Activated T-cell treated with anti-CD3 and anti-CD28 coated beads for 4 hours (primary cell): ENCODE measurements at places on chromosomes 6 and 20.

DNA sequence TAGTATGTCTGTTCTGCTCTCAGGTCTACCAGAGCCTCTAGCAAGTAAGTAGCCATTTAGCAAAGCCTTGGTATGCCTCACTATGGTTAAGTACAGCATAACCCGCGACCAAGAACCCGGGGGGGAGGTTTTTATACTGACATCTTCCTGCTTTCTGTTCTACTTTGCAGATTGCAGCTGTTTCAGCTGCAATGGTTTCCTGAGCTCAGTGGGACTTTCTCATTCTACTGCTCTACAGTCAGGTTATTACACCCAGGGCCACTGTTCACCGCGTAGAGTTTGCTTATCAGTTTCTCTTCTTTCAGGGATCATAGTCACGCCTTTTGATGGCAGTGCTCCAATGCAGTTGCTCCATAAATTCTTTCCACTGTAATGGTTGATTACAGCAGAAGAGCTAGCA is 631.3 kb downstream of the TFAP2A start:
- no peak for DNase-seq

DNA sequence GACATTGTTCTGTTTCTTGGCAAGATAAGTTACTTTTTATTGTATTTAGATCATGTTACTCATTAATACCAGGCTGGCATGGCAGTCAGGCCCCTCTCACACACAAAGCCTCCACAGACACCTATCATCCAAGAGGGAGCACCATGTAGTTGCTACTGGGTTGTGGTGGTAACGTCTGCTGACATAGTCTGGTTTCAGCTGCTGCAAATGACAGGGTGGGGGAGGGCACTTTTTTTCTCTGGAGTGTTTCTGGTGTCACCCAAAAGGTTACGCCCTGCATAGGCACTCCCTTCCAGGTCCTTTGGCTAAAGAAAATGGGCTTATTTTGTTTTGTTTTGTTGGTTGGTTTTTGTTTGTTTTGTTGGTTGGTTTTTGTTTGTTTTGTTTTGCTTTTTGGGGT is 236.4 kb upstream of the RIMS1 start:
- DNase-seq, result no peak

DNA sequence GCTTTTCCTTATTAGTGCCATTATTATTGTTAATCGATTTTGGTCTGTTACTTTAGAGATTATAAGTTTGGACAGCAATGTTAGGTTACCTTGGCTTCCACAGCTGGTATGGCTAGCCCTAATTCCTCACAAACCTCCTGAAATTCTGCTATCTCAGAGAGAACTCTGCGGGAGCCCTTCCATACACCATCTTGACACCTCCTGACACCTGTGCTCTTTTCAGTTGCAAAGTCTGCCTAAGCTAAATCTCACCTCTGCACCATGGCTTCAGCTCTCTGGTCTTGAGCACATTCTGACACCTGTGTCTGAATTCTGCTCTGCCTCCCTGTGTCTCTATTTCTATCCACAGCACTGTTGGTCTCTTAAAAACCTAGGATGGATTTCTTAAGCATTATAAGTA is 106.5 kb downstream of the DCDC2 start:
- DNase-seq, result no peak

GRCh38 chr20:24546232-24546892 is 76.9 kb downstream of the SYNDIG1 start:
- no peak for DNase-seq

DNA sequence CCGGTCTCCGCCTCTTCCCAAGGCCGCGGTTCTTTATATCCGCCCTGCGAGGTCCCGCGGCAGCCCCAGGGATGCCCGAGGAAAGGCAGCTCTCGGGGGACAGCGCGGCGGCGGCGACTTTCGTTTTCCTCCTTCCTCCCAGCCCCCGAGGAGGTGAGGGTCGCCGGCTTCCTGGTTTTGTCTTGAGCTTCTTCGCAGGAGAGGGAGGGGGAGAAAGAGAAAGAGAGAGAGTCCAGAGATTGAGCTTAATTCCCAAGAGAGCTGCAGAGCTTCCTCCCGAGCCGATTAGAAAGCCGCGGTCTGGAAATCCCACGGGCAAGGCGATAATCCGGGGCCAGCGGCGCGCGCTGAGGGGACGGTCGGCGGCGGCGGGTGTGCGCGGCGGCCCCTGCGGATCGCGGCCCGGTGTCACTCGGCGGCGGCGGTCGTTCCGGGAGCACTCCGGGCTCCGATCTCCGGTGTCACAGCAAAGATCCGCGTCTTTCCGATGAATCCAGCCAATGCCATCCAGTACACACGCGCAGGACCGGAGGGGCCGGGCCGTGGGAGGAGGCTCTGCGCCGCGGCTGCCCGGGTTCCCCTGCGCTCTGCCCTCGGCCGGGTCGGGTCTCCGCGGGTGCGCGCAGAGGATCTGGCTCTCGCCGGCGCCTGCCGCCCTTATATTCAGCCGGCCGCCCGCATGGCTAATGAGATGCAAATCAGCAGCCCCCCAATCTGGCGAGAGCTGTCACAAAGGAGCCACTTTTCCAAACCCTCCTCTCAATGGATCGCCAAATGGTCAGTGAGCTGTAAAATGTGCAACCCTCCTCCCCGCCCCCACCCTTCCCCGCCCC is at the start of gene DLL1:
Gene DLL1 (minus strand): TSS at position 783 of the 833 bp plus-strand sequence. CDS start 939 bp downstream, outside the sequence.
- DNase-seq, result no peak
